ENCODE measurements at places on chromosomes 2 and 18.

- no peak for DNase-seq
These were observed 46.6 kb downstream of the SLC30A6 start for GRCh38 chr2:32212295-32212694.

DNA sequence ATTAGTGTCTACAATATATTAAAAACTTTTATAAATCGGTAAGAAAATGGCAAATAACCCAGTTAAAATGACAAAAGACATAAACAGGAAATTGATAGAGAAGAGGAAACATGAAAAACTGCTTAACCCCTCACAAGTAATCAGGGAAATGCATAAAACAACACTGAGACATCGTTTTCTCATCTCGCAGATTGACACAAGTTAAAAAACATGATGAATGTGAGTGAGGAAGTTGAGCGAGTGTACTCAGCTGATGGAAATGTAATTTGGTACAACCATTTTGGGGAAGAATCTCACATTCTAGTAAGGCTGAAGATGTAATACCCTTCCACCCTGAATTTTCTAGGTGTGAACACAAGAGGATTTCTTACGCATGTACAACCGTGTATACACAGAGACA, 18.0 kb upstream of the THOC1 start:
- DNase-seq: no peak

GRCh38 chr2:226137201-226137811, 662.3 kb downstream of the IRS1 start:
- DNase-seq: no peak

DNA sequence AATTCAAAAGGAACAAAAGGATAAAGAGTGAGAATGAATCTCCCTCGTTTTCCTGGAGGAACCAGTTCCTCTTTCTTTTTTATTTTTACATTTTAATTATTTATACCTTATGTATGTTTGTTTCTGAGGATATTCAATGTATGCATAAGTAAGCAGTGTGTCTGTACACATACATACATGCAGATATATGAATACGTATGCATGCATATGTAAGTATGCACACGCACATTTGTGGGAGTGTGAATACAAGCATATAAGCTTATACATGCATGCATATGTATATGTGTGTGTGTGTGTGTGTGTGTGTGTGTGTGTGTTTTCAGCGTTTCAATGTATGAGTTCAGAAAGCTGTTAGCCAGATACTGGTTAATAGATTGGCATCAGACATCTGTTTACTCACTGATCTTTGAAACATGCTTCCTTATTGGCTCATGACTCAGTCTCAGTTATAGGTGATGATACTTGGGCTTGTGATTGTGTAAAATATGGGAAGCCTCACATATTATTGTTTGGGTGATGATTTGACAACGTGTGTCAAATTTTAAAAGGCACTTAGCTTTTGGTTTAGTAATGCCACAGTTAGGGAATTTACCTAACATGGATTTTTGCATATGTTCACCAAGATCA, 279.7 kb upstream of the TRIB2 start:
- DNase-seq: no peak

DNA sequence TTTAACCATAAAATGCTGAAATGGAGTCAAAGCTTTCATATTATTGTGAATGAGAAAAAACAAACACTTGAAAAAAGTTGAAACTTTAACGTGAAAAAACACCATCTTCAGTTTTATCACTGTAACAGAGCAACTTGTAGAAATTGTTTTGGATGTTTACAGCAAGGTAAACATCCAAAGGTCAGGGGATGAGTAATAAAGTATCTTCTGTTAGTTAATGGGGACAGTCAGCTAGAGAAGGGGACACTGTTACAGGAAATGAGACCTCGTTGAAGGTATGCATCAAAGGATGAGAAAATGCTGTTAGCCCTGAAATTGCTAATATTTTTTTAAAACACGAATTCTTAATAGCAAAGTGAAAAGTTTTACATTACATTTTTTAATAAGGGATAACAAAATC, 2.9 kb downstream of the RHBDD1 start:
- no peak for DNase-seq

- no peak for DNase-seq
These were observed 18.1 kb downstream of the EPAS1 start for GRCh38 chr2:46315103-46315890.

- no peak for DNase-seq
These were observed 5.9 kb upstream of the RPL37A start for GRCh38 chr2:216492597-216493333.

DNA sequence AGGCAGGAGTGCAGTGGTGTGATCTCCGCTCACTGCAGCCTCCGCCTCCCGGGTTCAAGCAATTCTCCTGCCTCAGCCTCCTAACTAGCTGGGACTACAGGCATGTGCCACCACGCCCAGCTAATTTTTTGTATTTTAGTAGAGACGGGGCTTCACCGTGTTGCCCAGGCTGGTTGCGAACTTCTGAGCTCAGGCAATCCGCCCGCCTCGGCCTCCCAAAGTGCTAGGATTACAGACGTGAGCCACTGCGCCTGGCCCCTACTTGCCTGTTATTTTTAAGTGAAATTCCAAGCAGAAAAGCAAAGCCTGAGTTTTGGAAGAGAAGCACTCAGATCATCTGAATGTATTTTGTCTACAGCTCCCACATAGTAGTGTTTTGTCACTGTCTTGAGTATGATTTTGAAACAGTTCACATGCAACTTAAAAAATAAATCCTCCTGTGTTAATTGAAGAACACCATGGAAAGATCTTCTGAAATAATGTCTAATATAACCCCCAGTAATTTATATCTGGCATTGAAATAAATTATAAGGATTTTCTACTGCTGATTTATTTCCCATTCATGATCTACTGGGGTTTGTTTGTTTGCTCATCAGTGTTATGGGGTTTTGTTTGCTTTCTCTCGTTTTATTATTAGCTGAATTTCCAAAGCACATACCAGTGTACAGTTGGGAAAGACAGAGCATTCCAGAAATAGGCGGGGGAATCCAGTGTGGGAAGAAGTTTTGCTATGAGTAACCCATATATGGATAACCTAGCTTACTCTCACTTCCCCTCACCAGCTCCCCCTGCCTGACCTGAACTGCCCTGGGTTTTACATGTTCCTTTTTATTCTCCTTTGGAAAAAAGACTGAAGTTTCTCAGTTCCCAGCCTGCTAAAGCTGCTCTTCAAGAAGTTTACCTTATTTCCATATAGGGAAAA, 80.1 kb upstream of the MAP3K20 start:
- DNase-seq: no peak

- DNase-seq: no peak
These were observed 56.5 kb upstream of the TTC39C start for GRCh38 chr18:23958036-23958435.

- no peak for DNase-seq
These were observed 201.9 kb upstream of the TRIB2 start for GRCh38 chr2:12514631-12515437.

DNA sequence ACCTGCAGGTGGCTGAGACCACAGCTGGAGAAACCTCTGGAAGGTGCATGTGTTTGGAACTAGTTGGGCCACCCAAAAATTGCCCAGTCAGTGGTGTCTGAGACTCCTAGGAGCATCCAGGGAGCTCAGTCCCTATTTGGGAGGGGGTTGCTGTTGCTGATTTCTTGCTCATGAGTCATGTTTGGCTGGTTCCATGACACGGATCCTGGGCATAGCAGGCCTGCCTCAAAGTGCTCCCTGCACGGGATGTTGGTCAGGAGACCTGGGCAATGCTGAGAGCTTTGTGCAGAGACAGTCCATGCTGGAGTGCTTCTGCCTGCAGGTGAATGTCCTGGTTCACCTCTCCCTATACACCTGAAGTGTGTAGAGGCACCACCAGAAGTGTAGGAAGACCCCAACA, 194.2 kb downstream of the GLI2 start:
- no peak for DNase-seq

DNA sequence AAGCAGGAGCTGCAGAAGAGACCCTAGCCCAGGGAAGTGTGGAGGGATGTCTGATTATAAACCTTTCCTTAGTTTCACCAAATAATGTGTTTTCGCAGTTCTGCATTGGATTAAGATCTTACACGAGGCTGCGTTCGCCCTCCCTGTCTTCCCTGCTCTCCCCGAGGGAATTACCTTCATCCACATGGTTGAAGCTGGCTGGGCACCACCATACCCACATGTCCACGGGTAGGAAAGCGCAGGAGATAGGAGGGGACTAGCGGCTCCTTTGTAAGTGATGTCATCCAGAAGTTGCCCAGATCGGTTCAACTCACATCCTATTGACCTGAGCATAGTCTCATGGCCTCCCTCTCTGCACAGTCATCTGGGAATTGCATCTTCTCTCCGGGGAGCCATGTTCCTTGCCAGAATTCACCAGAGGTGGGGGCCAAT, 1.1 kb downstream of the TTL start:
- DNase-seq: no peak

DNA sequence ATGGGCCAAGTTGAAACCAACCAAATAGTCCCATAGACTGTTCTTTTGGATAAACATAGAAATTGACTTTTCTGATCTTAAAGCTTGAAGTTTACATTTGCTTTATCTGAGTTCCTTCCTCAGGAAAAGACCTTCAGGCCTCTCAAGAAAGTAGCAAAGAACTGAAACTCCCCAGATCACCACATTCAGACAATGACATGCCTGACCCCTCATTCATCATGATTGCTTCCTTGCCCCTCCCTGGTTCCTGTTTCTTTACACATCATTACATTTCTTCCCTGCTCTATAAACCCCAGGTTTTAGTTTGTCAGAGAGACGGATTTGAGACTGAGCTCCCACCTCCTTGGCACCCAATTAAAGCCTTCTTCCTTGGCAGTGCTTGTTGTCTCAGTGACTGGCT, 83.6 kb upstream of the ST3GAL5 start:
- no peak for DNase-seq

GRCh38 chr18:39305766-39306165, 1740.2 kb upstream of the CELF4 start:
- no peak for DNase-seq

- no peak for DNase-seq
These were observed 341.8 kb downstream of the RBM43 start for GRCh38 chr2:150919901-150920300.

DNA sequence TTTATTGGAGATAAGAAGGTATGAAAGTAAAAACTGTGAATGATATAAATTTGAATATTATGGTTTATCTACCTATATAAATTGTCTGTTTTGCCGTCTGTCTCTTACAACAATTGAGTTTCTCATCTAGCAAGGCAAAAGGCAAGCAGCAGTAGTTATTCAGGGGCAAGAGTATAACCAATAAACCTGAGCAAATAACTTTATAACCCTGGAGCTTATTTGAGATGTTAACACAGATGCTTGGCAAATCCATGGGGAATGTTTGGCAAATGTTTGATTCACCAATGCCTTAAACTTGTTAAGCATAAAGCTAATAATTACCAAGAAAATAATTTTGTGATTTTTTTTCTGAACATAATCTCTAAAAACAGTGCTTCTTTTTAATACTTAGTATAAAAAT, 9.9 kb upstream of the EPHA4 start:
- no peak for DNase-seq

- no peak for DNase-seq
These were observed 77.3 kb downstream of the POLE4 start for GRCh38 chr2:75035444-75036353.

GRCh38 chr18:40109252-40110049, 1845.6 kb upstream of the PIK3C3 start:
- DNase-seq: no peak

GRCh38 chr2:30509716-30510115, 62.7 kb downstream of the LCLAT1 start:
- no peak for DNase-seq

GRCh38 chr2:151840216-151841046, 12.2 kb upstream of the ARL5A start:
- no peak for DNase-seq

GRCh38 chr2:216713691-216714336, 18.5 kb upstream of the IGFBP5 start:
- no peak for DNase-seq

DNA sequence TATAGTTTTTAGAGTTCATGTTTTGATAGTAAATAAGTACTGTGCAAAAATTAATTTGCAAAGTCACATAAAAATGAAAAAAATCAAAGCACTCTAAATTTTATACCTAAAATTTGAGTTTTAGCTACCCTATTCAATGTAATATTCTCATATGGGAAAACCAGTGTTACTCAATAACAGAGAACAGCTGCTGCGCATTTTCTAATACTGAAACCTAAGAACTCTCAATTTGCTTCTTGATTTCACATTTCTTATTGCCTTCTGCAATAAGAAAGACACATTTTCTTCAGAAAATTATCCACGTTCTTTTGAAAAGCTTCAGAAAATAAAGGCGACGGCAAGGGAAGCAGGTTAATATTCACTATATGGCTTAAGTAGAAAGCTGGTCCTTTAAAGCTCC, 199.1 kb upstream of the CCDC150 start:
- DNase-seq: no peak

DNA sequence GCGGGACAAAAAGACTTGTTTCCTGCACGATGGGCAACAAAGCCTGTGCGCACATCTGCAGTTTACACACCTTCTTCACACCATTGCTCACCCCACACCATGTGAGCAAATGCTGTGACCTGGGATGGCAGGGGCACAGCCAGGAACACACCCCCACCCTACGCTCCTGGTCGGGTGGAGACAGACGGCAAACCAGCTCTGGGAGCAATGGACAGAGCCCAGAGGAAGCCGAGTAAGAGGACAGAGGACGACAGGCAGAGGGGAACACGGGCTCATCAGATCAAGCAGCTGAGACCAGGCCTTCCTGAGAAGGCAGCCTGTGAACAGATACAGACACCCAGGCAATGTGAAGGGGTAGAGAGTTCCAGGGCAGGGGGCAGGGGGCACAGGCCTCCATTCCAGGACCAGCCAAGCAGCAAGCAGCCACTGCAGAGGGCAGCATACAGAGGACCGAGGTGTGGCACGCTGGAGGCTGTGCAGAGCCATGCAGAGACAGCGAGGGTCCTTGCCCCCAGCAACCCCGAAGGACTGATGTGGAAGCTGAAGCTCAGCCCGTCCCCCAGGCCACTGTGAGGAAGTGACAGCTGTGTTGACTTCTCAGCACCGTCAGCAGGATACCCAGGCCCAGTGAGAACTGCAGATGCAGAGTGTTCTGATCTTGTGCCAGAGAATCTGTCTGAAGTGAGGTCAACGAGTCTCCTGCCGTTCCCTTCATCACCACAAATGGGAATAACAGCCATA, 46.2 kb downstream of the PARD6G start:
- no peak for DNase-seq

DNA sequence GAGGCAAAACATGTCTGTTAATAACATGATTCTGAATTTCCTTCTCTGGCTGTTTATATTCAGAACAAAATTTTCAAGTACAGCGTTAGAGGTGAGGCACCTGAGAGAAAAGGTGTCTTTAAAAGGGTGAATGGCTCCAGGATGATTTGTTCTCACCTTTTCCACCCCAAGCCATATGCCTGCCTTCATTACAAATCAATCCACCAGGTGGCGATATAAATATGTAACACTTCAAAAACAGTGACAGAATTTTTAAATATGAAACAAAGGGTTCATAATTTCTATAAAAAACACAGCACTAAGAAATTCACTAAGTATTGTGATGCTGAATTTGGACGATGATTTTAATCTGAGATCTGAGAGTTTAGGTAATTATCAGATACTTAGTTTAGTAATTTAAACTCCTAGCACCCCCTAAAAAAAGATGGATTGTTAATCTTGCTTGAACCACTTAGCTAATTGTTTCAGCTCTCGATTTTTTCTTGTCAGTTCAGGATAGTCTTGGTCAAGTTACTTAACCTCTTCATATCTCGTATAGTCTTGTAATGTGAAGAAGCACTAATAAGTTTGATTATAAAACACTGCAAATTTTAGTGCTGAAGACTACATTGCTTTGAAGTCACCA, 528.8 kb downstream of the CPS1 start:
- DNase-seq: no peak
